ENCODE measurements at places on chromosomes 2 and 18.

GRCh38 chr2:38390947-38391346 lies 13.9 kb upstream of the ATL2 start:
- no peak for DNase-seq

- DNase-seq: no peak
Measured at GRCh38 chr18:55633032-55633431, 45.0 kb upstream of the TCF4 start.

- no peak for DNase-seq
Measured at GRCh38 chr2:30769891-30770462, 37.3 kb downstream of the CAPN13 start.

DNA sequence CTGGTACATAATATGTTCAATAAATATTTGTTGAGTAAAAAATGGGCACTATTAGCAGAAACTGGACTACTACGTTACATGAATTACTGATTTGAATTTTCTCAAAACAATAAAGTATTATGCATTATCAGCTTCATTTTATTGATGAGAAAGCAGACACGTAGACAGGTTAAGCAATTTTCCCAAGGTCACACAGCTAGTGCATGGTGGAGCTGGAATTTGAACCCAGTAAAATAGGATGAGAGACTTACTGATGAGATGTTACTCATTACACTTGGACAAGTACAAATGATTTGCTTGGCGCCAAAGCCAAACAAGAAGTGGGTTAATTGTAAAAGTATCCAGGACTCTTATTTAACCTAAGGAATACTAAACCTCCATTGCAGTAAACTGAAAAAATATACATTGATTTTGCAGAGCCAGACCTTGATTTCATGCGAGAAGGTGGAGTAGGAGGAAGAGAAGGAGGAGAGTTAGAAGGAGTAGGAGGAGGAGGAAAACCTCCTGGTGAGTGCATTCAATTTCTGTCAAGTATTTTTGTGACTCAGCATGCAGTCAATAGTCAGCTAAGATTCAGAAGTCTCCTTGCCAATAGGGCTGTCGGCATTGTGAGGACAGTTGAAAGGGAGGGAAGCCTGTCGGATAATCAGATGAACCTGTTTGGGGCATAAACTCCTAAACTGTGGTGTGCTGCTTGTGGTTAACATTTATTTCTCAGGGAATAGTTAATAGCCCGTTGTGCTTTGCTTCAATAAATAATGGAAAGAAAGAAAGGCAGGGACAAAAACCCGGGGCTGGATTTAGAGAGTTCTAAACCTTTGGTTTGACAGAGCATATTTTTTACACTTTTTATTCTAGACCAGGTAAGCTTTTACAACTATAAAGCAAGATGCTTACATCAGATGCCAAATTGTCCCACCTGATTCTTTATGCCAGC lies 77.0 kb upstream of the TACR1 start:
- DNase-seq: no peak

GRCh38 chr2:234348081-234348480 lies 148.8 kb downstream of the ARL4C start:
- DNase-seq: no peak

DNA sequence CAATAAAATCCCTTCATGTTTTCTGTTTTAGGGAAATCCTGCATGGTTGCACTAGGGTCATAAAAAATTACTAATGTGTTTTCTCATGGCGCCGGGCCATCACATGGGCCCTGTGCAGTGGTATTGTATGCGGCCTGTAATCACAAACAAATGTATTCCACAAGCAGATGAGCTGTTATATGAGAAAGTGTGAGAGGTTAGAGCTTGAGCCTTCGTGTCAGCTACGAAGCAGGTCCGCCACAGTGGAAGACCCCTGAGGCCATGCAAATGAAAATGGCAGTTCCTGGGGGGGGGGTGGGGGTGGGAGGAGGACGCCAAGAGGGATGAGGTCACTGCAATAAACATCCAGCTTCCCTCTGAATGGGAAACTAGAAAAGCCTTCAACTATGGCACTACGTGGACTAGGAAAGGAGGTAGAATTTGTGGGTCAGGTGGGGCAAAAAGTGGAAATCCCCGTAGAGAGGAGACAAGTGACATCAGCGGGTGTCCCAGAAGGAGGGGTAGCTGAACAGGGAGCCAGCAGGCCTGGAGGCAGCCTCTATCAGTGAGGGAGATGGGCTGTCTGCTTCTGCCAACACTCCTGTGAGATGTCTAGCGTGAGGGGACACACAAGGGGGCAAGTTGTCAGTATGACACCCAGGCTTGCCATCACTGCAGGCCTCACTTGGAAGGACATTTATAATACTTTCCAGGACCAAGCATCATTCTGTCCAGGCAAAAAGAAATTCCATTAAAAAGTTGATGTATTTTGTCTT lies 130.3 kb upstream of the CTAGE1 start:
- no peak for DNase-seq

- no peak for DNase-seq
Measured at GRCh38 chr2:239533569-239534316, 132.9 kb upstream of the HDAC4 start.

GRCh38 chr18:75496151-75496550 lies 68.6 kb upstream of the SMIM21 start:
- no peak for DNase-seq

DNA sequence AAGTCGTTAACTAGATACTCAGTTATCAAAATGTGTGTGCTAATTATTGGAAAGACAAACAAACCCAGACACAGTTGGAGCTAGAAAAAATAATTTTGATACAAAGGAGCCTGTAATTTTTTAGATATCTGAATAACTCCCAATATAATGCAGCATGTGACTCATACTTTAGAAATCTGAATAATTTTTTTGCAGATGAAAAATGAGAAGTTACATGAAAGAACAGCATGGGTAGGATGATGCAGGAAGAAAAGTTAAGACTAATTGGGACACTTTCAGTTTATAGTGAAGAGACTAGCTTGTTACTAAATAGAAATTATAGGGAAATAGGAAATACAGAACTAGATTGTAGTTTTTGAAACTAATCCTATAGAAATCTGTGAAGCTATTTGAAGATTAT lies 945.8 kb downstream of the CBLN2 start:
- DNase-seq: no peak

- no peak for DNase-seq
Measured at GRCh38 chr2:38556006-38556801, 46.5 kb downstream of the HNRNPLL start.

DNA sequence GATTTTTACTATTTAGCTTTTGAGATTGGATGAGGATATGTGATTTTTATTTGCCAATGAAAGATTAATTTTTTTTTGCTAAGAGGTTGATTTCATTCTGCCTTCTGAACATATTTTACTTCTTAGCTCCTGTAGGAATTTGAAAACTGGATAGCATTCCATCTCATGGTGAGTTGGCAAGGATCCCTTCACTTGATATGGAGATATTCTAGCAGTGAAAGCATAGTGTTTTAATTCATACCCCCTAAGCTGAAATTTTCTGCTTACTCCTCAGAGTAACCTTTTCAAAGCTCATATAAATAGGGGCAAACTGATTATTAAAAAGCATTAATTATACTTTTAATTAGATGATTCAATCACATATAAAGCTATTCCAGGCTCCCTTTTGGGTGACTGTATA lies 61.0 kb upstream of the KCNJ3 start:
- no peak for DNase-seq

DNA sequence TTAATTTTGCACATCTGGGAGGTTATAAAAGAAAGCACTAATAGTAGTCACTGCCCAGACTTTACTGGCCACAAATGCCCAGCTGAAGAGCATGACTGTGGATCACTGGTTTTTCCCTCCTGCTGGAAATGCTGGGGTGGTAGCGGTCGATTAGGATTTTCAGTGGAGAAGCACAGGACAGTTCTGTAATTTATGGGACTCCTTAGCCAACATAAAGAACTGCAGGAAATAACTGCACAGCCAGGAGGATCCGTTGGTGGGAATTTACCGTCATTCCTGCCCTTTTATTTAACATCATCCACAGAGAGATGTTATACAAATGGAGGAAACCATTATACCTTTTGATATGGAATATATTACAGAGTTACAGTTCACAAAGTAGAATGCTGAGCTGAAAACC lies 61.5 kb downstream of the TNFRSF11A start:
- no peak for DNase-seq
